ENCODE measurements at places on chromosomes 7 and 10.

DNA sequence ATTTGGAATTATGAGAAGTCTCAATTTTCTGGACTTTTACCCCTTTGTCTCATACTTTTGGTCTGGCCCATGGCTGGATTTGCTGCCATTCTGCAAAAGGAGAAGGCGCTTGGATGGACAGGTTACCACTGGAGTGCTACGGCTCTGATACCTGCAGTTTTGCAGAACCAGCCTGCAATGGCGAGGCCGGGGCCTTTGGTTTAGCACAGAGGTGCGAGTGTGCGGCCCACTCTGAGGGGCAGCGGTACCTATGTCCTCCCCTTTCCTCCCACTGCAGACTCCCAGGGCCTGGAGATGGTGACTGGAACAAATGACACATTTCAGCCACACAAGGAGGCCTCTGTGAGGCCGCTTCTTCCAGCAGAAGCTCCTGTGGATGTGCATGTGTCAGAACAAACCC lies 11.9 kb downstream of the ZNF777 start:
- no peak for DNase-seq

GRCh38 chr10:110681023-110681681 lies 37.0 kb downstream of the RBM20 start:
- no peak for DNase-seq

DNA sequence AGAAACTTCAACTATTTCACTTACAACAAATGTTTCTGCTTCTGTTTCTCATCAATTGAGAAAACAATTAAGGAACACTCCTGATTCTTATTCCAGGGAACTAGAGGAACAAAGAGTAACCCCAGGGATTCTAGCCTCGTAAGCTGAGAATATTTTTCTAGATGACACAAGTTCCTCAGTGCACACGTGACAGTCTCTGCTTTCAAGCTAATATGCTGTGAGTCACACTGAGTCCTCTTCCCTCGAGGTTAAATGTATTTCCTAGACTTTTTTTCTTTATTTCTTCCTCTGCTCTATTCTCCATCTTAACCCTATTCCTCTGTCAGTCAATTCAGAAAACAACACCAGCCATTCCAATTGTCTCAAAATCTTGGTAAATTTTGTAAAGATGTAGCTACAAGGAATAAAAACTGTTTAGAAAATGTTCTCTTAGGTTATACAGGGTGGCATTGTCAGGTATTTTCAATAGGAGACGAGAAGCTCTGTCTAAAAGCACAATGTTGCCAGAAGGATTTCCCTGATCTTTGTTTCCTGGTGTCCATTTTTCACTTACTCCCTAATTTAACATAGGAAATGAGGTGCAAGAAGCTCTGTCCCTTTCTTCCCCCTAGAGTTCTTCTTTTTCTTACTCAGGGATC lies 5.8 kb upstream of the C1GALT1 start:
- DNase-seq: no peak

DNA sequence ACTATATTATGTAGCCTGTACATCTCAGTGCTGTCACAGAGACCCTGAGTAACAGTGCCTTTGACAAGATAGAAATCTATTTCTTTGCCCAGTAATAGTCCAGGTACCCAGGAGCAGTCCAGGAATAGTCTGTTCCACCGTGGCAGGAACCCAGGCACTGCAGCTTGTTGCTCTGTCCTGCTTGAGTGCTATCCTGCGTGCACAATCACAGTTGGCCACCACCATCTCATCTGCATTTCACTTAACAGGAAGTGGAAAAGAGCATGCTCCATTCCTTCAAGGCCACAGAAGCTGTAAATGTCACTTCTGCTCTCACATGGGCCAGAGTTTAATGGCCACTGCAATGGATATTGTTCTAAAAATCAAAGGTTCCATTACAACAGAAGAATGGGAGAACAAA lies 61.5 kb upstream of the PRR15 start:
- no peak for DNase-seq

DNA sequence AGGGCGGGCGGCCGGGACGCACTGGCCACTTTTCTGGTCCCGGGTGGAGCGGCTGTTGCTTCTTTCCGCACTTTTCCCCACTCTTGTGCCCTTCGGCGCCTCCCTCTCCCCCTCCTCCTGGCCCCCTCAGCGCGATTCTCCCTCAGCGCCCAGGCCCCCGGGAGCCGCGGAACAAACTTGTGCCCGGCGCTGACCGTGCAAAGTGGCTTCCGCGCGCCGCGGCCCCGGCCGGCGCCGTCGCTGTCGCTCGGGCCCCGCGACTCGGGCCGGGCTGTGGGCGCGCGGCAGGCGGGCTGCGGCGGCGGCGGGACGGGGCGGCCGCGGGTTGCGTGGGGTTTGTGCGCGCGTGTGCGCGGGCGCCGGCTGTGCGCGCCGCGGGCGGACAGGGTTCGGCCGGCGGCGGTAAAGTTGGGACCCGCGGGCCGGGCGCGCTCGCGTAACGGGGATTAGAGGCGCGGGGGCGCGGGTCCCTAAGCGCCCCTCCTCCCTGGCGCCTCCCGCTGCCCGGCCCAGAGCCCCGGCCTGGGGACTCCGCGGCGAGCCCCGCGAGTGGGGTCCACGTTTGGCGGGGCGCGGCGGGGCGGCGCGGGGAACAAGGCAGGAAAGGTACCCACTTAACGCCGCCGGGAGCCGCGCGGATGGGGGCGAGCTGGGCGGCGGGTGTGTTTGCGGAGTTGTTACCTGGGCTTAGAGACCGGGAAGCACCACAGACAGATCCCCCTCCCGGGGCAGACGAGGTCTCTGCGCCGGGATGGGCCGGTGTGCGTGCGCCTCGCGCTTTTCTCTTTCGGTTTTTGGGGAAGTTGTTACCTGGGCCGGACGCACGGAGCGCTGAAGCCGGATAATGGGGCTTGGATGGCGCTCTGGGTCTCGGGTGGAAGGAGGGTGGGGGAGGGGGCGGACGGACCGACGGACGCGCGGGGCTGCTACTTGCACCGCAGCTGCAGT lies 860 bp downstream of the ZEB1 start:
- no peak for DNase-seq

- no peak for DNase-seq
Measured at GRCh38 chr10:28266449-28267224, 36.2 kb downstream of the MPP7 start.

DNA sequence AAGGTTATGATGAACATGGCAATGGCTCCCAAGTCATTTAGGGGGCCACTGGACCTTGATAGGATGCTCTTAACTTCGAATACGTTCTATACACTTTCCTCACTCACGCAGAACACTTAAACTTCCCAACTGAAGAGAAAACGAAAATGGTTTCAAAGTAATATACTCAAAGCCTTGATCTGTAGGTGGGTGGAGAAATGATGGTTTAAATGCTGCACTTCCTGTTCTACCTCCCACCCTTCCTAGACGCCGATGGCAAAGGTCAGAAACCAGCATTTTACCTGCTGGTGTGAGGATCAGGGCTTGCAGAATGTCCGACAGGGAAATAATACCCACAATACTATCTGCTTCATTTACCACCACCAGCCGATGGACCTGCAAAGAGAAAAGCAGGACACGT lies 40.5 kb upstream of the RHEB start:
- DNase-seq: no peak

DNA sequence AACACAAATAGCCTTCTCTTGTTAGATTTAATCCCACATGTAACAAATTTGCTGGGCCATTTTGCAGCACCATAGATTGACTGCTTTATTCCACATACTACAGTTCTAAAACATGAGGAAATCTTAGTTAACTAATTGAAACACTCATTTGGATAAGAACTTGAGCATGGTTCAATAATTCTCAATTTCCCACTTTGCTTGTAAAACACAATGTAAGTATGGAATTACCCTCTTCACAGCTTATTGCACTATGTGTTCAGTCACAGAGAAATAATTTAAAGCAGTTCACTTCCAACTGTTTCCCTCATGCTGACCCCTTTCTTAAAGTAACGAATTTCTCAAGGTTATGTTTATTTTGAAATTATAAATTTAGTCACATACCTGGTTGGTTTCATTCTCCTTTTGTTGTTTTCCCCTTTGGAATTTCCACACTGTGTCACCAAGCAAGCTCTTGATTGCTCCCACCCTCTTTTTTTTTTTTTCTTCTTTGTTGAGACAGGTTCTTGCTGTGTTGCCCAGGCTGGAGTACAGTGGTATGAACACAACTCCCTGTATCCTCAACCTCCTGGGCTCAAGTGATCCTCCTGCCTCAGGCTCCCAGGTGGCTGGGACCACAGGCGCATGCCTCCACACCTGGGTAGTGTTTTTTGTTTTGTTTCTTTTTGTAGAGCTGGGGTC lies 425.4 kb downstream of the EXOC4 start:
- DNase-seq: no peak

- DNase-seq: peak; percentile 14
Measured at GRCh38 chr10:110460111-110460809, 37.4 kb upstream of the DUSP5 start.

DNA sequence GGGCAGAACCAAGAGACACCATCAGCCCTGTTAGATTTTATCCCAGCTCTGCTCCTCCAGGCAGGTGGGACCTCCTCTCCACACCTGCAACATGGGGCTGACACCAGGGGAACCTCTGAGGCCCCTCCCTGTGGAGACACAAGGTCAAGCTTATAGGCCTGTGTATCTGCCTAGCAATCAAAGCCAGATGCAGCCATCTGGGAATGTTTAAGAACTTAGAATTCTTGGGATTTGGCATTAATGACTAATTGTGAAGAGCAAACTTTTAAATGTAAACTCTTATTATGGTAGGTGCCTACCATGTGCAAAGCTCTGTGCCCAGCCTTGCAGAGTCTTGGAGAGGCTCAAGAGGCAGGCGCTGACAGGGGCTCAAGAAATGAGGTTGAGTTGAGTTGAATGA lies 52.1 kb downstream of the TBATA start:
- DNase-seq: no peak

GRCh38 chr7:28855538-28856217 lies 102.5 kb downstream of the TRIL start:
- no peak for DNase-seq

GRCh38 chr7:104106108-104106905 lies 101.5 kb downstream of the ORC5 start:
- no peak for DNase-seq

DNA sequence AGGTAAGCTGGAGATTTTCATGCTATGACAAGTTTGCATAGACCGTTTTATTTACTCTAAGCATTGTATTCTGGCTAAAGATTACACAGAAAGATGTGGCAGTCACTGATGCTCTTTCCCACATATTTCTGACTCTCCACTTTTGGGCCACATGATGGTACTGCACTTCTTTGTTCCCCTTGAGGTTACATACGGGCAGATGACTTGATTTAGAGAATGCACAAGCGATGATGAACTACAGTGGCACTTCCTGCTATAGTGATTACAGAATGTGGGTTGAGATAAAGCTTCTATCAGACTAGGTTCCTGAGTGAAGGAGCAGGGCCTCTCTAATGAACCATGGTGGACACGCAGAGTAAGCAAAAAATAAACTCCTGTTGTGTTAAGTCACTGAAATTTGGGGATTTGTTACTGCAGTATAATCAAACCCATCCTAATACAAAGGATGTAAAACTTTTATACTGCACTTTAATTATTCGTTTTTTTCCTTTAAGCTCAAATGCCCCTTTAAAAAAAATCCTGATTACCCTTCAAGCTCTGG lies 177.9 kb downstream of the TAX1BP1 start:
- no peak for DNase-seq

GRCh38 chr10:99659031-99659867 lies at the start of gene ENTPD7:
TSS of gene ENTPD7 (plus strand) at chr10:99659509. CDS start at chr10:99659957, 448 bp downstream.
- DNase-seq: peak; percentile 70

- no peak for DNase-seq
Measured at GRCh38 chr7:143258831-143259230, 4.4 kb upstream of the GSTK1 start.

DNA sequence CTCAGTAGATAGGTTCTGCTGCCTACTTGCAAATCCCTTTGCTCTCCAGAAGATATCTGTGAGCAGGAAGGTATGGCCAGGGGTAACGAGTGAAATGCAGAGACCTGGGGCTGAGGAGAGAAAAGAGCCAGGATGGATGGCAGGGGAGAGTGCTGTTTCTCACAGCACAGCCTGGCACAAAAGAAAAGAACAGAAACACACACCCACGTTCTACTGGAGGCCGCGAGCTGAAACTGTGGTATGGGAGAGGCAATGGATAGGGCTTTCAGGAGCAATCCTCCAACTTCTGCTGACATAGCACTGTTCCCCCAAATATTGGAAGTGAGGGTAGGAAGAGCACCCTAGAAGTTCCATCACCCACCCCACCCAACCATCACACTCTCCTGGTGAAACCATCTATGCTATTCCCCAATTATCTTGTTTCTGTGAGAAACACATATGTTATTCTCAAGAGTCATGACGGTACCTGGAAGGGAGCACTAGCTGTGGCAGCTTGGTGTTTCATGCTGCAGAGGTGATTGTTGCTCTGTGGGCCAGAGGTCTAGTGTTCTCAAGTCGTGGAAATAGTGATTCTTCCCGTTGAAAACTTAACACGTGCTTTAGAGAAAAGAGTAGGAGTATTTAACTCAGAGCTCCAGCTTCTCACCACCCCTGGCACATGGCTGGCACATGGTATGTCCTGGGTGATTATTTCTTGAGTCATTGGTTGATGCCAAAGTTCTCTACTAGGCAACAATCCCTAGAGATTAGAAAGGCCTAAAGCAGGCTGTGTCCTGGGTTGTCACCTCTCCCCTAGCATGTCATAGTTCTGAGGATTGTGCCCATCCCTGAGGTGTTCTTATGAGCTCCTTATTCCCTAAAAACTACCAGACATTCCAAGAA lies 198.3 kb downstream of the PLXNA4 start:
- DNase-seq: no peak

- DNase-seq: no peak
Measured at GRCh38 chr10:132677096-132677472, 108.9 kb downstream of the NKX6-2 start.
